Inflammatory macrophage treated with lipopolysaccharide for 1 hour (primary cell): ENCODE measurements at places on chromosomes 6 and 20.

DNA sequence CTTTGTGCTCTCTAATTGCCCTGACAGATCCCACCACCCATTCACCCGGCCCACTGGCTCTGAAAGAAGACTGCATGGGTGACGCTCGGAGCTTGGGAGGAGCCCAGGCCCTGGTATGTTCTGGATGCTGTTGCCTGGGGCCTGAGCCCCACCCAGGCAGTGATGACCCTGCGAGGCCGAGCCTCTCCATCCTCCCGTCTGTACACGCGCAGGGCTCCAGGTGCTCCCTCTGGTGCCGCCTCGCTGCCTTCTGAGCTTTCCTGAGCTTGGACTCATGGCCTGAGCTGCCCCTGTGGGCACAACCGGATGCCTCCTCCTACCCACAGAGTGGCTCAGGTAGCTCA, 61.2 kb downstream of the STK35 start:
- DNase-seq = no peak

DNA sequence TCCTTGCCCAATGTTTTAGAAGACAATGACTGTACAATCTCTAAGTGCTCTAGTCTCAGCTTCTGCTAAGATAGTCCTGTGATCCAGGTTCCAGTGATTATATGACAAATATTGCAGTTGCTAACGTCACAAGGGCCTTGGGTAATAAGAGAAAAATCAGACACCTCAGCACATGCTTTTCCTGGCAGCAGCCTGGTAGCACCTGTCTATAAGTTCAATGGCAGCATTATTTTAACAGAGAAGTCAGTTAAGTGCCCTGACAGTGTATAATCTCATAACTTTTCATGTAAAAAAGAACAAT, 121.3 kb upstream of the BCLAF1 start:
- no peak for DNase-seq

- no peak for DNase-seq
Measured at GRCh38 chr20:60877071-60877857, 374.8 kb upstream of the CDH4 start.

GRCh38 chr6:44040786-44041185, 86.5 kb downstream of the MRPL14 start:
- no peak for DNase-seq

GRCh38 chr6:7267466-7268091, 45.4 kb downstream of the SSR1 start:
- peak; percentile 55 for DNase-seq
